HuH-7 (cell line): ENCODE measurements at places on chromosomes 5 and 9.

GRCh38 chr5:124697501-124697900, 48.9 kb downstream of the ZNF608 start:
- no peak for DNase-seq

DNA sequence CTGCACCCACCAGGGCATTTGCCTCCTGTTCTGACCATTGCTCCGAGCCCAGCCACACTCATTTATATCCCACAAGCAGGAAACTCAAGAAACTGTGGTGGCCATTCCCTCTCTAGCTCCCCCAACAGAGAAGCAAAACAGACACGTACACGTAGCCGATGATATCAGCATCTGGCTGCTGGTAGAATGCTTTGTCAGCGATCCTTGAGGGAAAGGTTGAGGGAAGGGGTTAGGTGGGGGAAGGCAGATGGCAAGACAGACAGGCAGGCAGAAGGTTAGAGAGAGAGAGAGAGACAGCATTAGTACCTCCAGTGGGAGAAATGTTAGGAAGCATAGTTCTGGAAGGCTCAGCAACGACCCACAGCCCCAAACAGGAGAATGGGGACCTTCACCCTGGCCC, 7.8 kb downstream of the HIGD2A start:
- DNase-seq = no peak

DNA sequence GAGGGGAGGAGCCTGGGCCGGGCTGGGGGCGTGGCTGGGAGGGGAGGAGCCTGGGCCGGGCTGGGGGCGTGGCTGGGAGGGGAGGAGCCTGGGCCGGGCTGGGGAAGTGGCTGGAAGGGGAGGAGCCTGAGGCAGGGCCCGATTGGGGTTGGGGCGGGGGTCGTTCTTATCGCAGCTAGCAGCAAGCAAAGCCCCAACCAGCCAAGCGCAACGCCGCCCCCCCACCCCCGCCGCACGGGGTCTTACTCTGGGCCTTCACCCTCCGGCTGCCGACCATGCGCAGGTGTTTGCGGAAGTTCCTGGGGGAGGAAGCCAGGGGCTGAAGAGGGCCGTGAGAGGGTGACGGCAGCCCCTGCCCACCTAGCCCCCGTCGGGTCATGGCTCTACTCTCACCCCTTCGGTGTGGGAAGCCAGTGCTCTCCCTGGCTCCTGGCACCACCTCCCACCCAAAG, 5.0 kb downstream of the NSMF start:
- DNase-seq = peak; percentile 75

GRCh38 chr5:150479416-150479815, 28.5 kb upstream of the NDST1 start:
- DNase-seq = no peak

- DNase-seq = peak; percentile 43
These were observed 516 bp downstream of the MRPL41 start for GRCh38 chr9:137552022-137552768.

- DNase-seq = no peak
These were observed 205.6 kb upstream of the DMRTA1 start for GRCh38 chr9:22241024-22241423.

DNA sequence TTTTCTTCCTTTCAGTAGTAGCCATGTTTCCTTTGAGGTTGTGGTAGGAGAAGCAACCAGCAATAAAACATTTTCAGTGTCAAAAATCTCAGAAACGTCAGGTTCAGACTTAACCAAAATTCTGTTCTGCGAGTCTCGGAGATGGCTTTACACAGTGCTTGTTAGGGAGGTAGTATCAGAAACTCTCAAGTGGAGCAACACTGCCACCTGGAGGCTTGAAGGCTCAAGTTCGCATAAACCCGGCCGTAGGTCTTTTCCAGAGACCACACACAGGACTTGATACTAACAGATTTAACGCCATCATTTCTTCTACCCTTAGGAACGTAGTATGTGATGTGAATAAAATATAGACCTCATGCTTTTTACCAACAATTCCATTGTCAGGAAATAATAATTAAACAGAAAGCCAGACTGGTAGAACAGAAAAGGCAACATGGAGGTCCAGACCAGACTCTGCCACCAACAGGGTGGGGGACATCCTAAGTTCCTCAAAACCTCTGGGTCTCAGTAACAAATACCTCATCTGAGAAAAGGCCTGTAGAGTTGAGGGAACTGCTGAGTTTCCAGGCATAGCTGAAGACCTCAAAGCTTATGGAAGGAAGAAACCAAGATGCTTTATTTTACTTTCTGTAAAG, 8.5 kb downstream of the PTGER4 start:
- DNase-seq = peak; percentile 83

GRCh38 chr5:178527458-178528307, 62.5 kb downstream of the COL23A1 start:
- DNase-seq = no peak

- no peak for DNase-seq
These were observed 84.9 kb downstream of the TRPM3 start for GRCh38 chr9:71036501-71036900.

DNA sequence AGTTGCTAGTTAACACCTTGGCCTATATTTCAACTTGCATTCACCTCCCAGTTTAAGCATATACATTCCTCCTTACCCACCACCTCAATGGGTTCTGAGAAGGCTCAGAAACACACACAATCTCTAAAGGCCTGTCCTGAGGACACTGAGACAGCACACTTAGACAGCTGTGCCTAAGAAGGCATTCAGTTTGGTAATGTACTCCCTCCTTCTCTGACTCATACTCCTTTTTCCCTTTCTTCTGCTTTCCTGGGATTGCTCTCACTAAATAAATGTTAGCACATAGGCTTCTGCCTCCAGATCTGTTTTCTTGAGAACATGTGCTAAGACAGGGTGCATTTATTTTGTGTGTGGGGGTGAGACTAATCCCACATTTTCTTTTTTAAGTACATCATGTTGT, 456.8 kb upstream of the CDH6 start:
- no peak for DNase-seq

DNA sequence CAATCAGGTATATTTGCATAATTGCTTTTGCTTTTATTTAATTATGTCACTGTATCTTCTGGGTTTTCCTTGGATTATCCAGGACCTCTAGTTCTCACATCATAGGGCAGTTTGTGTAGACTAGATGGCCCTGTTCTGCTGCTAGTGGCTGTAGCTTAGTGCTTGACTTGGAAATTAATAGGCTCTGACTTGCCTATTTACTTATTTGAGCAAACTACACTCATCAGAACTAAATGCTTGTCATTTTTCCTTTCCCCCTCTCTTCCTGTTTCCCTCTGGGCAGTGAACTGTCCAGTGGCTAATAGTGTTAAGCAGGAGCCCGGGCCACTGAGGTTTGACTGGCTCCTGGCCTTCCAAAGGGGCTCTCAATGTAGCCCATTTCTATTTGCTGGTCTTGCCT, 135.7 kb downstream of the MAN2A1 start:
- no peak for DNase-seq

- DNase-seq = no peak
These were observed 198.9 kb upstream of the WWC1 start for GRCh38 chr5:168092209-168093185.

- peak; percentile 46 for DNase-seq
These were observed 5.9 kb downstream of the PCDHB6 start for GRCh38 chr5:141155540-141156374.

DNA sequence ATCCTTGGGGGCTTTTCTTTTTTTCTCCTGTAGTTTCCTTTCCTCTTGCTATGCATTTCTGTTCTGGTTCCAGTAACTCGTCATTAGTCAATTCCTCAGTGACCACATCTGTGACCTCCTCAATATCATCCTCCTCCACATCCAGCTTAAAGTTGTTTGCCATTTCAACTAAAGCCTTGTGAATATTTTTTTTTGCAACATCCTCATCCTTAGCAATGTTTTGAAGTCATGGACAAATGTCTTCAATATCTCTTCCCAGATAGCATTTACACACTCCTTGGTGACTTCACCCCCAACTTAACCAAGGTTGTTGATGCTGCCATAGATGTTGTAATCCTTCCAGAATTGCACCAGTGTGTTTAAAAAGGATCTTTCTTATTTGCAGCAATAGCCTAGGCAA, 14.7 kb upstream of the ADRB2 start:
- no peak for DNase-seq

GRCh38 chr5:142296914-142297417, 27.9 kb downstream of the SPRY4 start:
- no peak for DNase-seq

- no peak for DNase-seq
These were observed 39.6 kb downstream of the SFXN1 start for GRCh38 chr5:175517824-175518450.

- DNase-seq = no peak
These were observed 51.9 kb downstream of the NEURL1B start for GRCh38 chr5:172692981-172693380.

GRCh38 chr9:101226803-101227202, 158.0 kb downstream of the BAAT start:
- peak; percentile 2 for DNase-seq

DNA sequence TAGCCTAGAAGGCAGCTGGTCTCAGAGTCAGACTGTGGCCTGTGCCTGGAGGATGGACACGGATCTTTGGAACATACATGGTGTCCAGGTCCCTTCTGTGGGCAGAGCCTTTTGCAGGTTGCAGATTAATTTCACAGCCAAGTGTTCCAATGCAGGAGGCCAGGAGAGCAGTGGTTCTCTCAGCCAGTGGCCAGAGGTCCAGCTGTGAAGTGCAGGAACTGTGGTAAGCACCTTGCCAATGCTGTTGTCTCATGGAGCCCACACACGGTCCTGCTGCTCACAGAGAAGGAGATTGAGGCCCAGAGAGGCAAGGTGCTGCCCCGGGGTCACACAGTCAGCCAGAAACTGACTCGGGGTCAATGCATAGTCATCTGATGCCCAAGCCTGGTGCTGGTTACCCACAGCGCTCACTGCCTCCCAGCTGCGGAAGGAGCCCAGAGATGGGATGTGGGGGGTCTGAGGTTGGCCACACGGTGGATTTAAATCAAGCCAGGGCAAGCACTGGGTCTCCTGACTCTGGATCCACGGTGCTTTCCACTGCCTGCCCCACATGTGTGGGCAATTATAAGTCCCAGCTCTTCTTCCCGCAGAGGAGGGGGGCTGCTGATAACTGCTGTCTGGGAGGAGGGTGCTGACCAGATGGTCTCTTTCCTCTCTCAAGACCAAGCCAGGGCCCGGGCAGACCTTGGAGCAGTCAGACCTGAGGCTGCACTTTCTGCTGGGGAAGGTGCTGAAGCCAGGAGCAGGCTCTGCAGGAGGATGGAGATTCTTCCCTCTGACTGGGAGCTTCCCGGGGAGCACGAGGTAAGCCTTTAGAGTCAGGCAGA, 2.8 kb downstream of the PDGFRB start:
- no peak for DNase-seq

DNA sequence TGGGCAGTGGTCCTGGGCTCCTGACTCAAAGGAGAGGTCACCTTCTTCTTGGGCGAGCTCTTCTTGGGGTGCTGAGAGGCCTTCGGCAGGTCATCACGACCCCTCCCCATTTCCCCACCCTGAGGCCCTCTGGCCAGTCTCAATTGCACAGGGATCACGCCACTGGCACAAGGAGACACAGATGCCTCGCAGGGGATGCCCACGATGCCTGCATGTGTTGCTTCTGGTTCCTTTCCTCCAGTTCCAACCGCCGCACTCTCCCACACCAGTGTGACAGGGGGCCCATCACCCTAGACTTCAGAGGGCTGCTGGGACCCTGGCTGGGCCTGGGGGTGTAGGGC, 1.3 kb downstream of the CEL start:
- no peak for DNase-seq

- no peak for DNase-seq
These were observed 20.6 kb downstream of the BOD1 start for GRCh38 chr5:173595841-173596240.

DNA sequence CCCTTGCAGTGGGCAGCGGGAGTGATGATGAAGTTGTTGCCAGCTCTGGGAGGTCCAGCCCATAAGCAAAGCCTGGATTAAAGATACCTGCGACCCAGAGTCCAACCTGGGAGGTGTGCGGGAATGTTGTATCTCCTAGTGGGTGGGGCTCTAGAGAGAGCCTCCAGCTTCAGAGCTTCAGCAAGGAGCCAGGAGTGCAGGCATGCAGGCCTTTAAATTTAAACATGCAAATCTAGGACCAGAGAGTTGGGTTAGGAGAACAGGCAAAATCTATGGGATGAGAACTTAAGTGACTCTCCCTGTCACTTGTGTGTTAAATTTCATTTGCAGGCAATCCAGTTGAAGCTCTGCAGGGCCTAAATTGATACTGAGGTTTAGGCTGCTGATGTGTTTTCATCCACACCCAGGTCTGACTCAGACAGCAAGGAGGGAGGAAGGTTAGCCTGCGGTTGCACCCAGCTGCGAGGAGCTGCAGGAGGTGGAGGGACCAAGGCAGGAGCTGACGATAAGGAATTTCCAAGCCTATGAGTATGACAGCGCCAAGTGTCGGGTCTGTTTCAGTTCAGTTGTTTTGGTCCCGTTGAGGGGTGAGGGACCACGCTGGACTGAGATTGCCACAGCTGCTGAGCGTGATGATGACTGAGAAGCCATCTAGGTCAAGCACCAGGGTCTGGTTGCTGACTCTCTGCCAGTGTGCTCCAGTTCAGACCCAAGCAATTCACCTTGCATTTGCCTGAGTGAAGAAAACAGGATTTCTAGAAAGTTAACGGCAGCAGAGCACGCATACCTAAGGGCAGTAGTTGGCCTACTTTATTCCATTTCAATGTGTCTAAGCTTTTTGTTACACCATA, 243.0 kb downstream of the ICE1 start:
- DNase-seq = no peak

DNA sequence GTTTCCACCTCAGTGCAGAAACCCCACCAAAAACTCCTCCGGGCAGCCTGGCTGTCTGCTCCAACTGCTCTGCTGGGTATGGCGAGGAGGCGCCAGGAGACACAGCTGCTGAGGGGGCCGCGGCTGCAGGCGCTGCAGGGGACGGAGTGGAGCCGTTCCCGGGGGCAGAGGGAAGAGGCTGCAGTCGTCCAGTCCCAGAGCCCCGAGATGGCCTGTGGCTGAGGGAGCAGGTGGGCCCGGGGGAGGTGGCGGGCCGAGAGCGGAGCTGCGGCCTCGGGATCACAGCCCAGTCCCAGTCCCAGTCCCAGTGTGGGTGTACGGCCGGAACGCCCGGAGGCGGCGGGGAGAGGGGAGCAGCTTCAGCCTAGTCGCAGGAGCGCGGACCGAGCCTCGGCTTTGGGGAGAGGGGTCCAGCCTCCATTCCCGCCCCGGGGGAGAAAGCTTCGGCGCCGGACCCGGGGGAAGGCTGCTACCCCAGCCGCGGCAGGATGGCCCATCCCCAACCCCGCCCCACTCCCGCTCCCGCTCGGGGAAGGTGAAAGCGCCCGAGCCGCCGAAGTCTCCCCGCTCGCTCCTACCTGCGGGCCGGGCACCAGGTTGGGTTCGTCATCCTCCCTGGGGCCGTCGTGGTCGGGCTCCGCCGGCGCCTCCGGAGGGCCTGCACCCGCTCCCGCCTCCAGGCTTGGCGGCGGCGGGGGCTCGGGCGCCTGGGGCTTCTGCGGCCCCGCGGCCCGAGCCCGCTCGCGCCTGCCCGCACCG, 513 bp downstream of the FAM193B start:
- DNase-seq = peak; percentile 67

GRCh38 chr5:158387499-158387898, 528.6 kb upstream of the CLINT1 start:
- DNase-seq = no peak

GRCh38 chr5:15249152-15249551, 250.8 kb upstream of the FBXL7 start:
- no peak for DNase-seq
